ENCODE measurements at places on chromosomes 13 and 19.
A peak's percentile ranks its signal among the peaks of the same experiment; 100 is the strongest.

GRCh38 chr13:51453207-51453958, 547 bp upstream of the INTS6 start:
- H3K4me1 ChIP-seq, result no peaks in the 10 kb centered on the region
- peak overlapping the region; percentile 94 for H3K27ac ChIP-seq
- no peaks in the 10 kb centered on the region for H3K27me3 ChIP-seq

DNA sequence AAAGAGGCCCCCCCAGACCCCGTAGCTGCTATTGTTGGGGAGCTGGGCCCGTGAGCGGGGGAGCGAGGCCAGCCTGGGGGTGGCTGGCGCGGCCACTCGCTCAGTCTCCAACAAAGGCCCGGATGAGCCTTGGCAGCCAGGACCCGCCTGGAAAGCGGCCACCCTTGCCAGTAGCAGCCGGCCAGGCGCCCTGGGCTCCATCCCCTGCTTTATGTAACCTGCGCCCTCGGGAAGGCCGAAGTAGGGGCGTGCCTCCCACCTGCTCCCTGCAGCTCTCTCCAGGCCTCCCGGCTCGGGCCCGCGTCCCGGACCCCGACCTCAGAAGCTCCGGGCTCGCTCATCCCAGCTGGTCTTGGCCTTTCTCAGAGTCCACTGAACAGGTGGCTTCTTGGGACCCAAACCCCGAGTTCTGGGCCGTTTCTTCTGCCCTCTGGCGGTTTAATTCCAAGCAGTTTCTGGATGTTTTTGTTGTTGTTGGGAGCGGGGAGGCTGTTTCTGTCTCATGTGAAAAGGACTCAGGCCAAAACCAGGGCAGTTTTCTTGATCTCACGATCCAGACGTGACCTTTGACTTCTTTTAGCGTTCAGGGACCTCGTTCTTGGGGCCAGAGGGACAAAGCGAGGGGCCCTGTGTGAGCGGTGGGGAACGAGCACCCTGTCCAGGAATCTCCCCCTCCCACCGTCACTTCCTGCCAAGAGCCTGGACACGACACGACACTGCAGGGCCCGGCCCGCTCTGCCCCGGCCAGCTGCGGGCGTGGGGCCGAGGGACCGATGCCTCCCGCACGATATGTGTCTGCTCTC, 1.2 kb downstream of the CDC34 start:
- no peaks in the 10 kb centered on the region for H3K36me3 ChIP-seq
- DNase-seq, result peak; percentile 85
- peaks cover 15% of the 10 kb centered on the region for H3K4me1 ChIP-seq
- peak overlapping the region; percentile 60 for H3K4me3 ChIP-seq
- no peaks in the 10 kb centered on the region for H3K27me3 ChIP-seq

- no peak for DNase-seq
- H3K36me3 ChIP-seq, result no peaks in the 10 kb centered on the region
- no peak overlapping the region for H3K27ac ChIP-seq
Observed at GRCh38 chr13:45068036-45069001, 52.0 kb upstream of the GTF2F2 start.

DNA sequence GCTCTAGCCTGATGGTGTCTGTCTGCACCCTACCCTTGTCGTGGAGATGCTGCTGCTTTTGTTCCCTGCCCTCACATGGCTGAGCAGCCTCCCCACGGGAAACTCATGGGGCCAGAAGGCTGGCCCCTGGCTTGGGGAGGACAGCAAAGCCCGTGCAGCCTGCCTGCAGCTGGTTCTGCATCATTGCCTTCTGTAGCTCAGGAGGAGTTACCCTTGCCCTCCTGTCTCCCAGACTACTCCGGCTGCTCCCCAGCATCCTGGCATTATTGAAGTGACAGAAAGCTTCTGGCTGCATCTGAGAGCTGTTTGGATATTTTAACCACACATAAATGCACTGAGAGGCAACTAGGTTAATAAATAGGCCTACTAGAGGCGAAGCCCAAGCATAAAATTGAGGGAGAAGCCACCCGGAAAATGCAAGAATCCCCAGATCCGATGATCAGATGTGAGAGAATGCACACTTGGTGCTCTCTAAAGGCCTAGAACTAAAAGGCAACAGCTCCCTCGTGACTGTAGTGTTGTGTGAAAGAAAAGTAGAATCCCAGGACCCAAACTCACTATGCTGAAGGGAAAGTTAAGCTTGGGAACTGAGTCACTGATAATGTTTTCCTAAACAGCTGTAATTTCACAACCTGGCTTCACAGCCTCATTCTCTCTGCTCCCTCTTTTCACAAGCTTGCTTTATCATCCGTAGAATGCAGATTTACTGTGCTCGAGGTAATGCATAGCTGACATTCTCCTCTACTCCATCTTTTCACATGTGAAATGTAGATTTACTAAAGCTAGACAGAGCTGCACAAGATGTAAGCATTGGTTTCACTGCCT, 110.8 kb downstream of the TNFRSF19 start:
- H3K27ac ChIP-seq, result no peak overlapping the region
- DNase-seq, result no peak
- no peak overlapping the region for H3K4me3 ChIP-seq
- no peaks in the 10 kb centered on the region for H3K27me3 ChIP-seq

GRCh38 chr19:6213696-6214641, 65.8 kb downstream of the MLLT1 start:
- no peaks in the 10 kb centered on the region for H3K27me3 ChIP-seq
- no peak overlapping the region for H3K4me3 ChIP-seq
- H3K4me1 ChIP-seq, result peaks cover 21% of the 10 kb centered on the region
- H3K27ac ChIP-seq, result no peak overlapping the region
- no peaks in the 10 kb centered on the region for H3K36me3 ChIP-seq

Data from ovary (tissue), 10 donors.